ENCODE measurements at places on chromosomes 1 and 21. TPM values are rescaled to one million over a fixed set of nuclear protein-coding genes. Genes with fewer than 3 reads are reported as not detected.

FASLG gene
- total RNA-seq: not detected

GNG4 gene
- total RNA-seq: not detected

PLEKHN1 gene
- total RNA-seq: 0.27 TPM

CYP4A22 gene
- not detected for total RNA-seq

IVL gene
- 0.27 TPM for total RNA-seq

CDKN2C gene
- total RNA-seq: 12.6 TPM

HMCN1 gene
- 191 TPM for total RNA-seq

DVL1 gene
- 101 TPM for total RNA-seq

VWA5B1 gene
- total RNA-seq: not detected

PRUNE1 gene
- total RNA-seq: 16.5 TPM

FBXO28 gene
- total RNA-seq: 20.7 TPM

ALG14 gene
- total RNA-seq: 1.6 TPM

KCTD3 gene
- total RNA-seq: 50.7 TPM

RGSL1 gene
- total RNA-seq: not detected

EPHX1 gene
- 58.9 TPM for total RNA-seq

DNAJC6 gene
- total RNA-seq: 3.7 TPM

CFHR4 gene
- not detected for total RNA-seq

AIDA gene
- 59.2 TPM for total RNA-seq

FCGR1A gene
- 15.8 TPM for total RNA-seq

OR2M3 gene
- total RNA-seq: not detected

S100A8 gene
- 95.4 TPM for total RNA-seq

TRIM58 gene
- 0.99 TPM for total RNA-seq

CSF3R gene
- total RNA-seq: 43.7 TPM

IRF2BP2 gene
- total RNA-seq: 114 TPM

OR2AK2 gene
- not detected for total RNA-seq

IL22RA1 gene
- total RNA-seq: 0.21 TPM

FAM177B gene
- not detected for total RNA-seq

TRAPPC3 gene
- 78.5 TPM for total RNA-seq

ASCL5 gene
- not detected for total RNA-seq

HAO2 gene
- total RNA-seq: not detected

LCE1F gene
- total RNA-seq: not detected

ZNF695 gene
- total RNA-seq: not detected

CLCA1 gene
- not detected for total RNA-seq

RSPH1 gene
- not detected for total RNA-seq

RGS8 gene
- total RNA-seq: not detected

CD1D gene
- total RNA-seq: 1.9 TPM

TRIM67 gene
- total RNA-seq: not detected

CFAP126 gene
- not detected for total RNA-seq

ZNF697 gene
- 0.95 TPM for total RNA-seq

OR10Z1 gene
- total RNA-seq: not detected

C1orf141 gene
- total RNA-seq: not detected

CCDC30 gene
- 3.0 TPM for total RNA-seq

ID3 gene
- 692 TPM for total RNA-seq

OPRD1 gene
- not detected for total RNA-seq

OR6K2 gene
- not detected for total RNA-seq

AMPD1 gene
- total RNA-seq: 0.41 TPM

ADGRL4 gene
- total RNA-seq: 15.8 TPM

SPRR1A gene
- total RNA-seq: not detected

Data from thoracic aorta (tissue), 2 donors.